Amniotic stem cell (primary cell): ENCODE measurements at places on chromosomes 1 and 21.

GRCh38 chr1:41783189-41783639, 135.5 kb downstream of the HIVEP3 start:
- peak; percentile 82 for DNase-seq

DNA sequence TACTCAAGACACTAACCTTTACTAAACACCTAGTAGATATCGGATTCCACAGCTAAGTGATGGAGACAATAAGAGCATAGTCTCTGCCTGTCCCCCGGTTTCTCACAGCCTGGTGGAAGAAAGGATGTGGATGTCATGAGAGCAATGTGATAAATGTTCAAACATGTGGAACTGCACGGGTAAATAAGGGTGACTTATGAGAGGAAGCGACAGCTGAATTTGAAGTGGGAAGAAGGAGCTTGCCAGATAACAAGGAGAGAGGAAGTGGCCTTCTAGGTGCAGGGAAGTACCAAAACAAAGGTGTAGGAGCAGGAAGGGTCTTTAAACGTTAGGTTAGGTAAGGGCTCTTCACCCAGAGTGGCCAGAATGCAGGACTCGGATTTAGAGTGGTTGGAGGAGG, 178.6 kb upstream of the NRIP1 start:
- DNase-seq: no peak

DNA sequence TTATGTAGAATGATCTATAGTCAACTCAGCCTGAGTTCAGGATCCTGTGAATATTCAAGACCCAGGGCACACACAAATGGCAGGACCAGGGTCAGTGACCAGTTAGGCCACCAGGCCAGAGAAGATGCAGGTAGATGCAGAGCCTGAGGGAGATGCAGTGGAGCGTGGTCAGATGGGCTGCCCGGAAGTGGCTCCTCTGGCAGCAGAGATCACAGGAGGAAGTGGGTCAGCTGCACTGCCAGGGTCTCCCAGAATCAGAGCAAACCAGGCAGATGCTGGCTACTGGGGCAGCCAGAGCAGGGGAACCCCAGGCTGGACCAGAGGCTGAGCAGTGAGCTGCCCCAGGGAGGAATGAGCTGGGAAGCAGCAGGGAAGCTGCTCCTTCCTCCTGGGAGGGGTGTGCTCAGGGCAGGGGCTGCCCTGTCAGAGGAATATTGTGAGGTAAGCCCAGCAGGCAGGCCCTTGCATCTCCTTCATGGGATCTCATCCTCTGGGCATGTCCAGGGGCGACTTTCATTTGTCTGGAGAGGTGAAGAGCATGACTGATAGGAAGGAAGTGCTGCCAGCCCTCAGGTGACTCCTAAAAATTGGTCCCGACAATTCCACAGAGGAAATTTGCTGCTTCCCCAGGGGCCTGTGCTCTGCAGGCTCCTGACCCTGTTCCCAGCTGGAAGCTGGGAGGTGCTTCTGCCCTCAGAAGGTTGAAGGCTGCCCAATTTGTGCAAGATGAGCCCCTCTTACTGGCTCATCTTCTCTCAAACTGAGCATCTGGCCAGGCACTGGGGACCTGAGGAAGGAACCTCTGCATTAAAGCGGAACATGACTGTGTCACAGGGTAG, 49.3 kb downstream of the STUM start:
- no peak for DNase-seq

- DNase-seq: no peak
Measured at GRCh38 chr21:33151941-33152731, 77.6 kb upstream of the IFNAR2 start.

DNA sequence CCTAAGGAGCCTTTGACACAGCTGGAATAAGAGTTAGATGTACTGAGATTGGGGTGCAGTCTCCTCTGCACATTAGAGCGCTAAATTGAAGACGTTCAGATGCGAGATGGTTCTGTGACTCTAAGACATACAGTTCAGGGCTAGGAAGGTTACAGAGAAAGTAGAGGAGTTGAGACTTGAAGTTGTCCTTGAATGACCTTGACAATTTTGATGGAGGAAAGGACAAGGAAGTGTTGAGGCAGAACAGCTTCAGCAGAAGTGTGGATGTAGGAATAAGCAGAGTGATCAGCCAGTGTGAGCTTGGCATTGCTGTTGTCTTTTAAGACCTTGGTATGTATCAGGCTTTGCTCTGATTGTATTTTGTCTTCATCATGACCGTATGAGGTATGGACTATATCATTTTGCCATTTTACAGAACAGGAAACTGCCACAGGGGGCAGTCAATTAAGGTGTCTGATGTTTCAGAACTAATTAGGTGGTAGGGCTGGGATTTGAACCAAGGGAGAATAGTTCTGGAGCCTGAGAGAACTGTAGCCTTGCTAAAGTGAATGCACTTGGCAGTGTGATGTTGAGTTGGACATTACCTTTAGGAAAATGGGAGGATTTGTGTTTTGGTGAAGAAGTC, 9.2 kb downstream of the TTF2 start:
- no peak for DNase-seq

DNA sequence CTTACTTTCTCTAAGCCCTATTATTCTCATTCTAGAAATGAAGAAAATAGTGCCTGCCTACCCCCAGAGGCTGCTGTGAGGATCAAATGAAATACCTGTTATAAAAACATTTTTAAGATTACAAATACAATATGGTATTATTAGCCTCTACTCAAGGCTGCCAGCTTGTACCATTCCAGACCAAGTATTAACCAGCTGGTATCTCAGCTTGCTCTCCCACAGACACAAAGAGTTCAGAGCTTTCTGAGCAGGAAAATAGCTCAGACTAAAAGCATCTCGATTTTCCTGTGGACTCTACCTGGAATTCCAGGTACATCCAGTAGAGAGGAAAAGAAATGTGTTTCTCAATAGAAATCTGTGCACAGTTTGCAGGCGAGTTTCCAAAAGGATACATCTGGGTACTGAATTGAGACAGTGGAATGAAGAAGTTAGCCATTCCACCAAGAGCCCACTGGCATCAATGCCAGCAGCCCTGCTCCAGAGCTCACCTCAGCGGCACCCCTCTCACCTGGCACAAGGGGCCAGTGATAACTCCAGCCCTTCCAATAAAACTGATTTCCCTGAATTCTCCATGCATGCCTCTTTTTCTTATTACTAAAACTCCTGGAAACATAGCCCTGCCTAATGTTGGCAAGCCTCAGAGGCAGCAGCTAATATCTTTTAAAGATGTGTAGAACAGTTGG, 31.0 kb downstream of the TGFBR3 start:
- no peak for DNase-seq

GRCh38 chr1:172269644-172270043, 150.8 kb upstream of the C1orf105 start:
- DNase-seq: no peak

DNA sequence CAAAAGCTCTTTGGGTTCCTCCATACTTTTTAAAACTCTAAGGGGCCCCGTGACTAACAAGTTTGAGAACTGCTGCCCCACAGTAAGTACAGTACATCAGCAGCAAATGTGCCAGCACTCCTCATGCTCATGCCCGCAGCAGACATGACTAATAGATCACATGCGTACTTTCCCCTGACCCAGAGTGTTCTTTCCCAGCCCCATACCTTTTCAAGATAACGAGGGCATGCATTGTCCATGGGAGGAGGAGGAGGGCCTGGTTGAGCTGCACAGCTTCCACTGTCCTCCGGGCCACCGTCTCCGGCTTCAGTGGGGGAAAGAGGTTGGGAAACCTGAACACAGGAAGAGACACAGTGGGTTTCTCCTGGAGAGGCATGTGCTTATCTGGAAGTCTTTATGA, 45.5 kb downstream of the DHRS3 start:
- DNase-seq: no peak

DNA sequence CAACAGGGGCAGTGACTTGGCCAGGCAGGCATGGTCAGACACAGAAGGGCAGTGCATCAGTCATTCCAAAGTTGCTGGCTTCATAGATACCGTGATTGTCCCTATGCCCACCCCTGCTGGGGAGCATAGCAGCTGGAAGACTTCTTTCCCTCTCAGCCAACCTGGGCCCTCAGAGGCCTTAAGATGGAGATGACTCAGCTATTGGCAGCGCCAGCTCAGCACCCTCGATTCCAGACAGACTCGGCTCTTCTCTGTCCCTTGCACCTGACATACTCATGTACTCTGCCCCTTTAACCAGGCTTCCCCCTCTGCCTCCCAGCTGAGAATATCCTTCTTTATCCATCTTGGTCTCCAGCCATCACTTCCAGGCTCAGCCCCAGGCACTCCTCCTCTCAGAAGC, 16.8 kb downstream of the SLAMF8 start:
- DNase-seq: no peak

DNA sequence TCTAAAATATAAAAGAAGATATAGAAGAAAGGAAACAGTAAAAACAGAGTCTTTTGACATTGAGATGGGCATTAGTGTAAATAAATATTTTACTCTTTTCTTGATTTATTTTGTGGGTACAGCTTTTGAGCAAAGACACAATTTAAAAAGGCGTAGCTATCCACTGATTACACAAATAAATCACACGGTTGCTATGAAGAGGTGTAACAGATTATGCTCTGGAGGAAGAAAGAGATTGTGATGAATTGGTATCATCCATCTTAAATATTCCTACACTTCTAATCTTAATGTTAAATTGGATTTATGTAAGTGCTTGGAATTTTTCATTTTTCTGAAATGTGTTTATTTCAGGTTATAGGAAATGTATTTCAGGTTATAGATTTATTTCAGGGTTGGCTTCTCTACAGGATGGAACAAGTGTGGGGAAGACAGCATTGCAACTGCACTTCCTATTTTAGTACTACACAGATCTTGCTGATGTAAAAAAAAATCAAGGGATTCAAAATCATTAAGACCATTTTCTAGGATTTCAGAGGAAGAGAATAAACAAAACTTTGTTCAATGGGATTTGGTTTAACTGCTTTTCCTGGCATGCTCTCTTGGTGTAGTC, 15.3 kb downstream of the XCL1 start:
- DNase-seq: no peak

DNA sequence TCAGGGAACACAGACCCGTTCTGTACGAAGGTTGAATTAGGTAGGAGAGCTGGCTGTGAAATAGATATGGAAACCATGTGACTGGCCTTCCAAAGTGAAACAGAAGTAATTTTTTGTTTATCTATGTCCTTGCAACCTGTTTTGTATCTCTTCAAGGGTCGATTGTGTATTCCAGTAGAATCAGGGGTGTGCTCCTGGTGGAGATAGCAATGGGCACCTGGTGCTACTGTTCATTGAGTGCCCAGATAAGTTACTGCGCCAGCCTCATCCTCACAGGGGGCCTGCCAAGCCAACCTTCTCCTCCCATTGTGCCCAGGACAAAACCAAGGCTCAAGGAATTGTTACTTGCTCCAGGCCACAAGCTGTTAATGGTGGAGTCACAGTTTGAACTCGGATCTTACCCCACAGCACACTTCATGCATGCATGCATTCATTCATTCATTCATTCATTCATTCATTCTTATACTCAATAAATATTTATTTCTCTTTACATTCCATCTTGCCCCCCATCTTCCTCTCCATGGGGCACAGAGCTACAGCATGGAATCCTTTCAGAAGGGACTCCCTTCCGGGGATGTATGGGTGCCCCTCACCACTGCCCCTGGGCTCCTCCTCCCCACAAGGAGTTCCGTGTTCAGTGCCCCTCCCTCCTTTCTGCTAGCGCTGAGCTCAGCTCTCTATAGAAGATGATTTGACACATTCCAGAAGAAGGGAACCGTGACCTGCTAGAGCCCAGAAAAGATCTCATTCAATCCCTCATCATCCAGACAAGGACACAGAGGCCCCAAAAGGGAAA, 24.0 kb downstream of the ADORA1 start:
- no peak for DNase-seq

DNA sequence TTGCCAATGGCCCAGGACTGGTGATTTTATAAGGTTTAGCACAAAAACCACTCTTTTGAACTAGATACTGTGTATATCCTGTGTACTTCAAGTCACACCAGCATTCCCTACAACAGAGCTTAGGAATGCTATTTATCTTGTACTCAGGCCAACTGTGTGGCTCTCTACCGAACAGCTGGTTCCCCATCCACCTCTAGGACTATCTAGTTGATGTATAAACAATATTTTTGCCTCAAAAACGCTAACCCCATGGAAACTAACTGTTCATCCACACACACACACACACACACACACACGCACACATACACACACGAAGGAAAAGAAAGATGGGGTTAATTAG, 28.7 kb upstream of the SLC45A3 start:
- no peak for DNase-seq

DNA sequence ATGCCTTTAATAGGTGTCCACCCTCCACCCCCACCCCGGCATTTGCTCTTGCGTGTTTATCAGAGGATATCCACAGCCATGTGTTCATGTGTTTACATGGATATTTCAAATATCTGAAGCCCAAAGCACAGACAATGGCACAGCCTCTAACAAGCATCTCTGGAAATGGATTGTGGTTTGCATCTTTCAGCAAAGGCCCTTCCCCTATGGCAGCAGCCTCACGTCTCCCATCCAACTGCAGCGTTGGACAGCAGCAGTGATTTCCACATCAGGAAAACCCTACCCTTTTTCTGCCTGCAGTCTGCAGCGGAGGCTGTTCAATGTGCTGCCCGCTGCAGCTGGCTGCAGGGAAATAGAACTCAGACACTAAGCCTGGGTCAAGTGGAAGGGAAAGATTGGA, 1.6 kb downstream of the RASSF5 start:
- no peak for DNase-seq

DNA sequence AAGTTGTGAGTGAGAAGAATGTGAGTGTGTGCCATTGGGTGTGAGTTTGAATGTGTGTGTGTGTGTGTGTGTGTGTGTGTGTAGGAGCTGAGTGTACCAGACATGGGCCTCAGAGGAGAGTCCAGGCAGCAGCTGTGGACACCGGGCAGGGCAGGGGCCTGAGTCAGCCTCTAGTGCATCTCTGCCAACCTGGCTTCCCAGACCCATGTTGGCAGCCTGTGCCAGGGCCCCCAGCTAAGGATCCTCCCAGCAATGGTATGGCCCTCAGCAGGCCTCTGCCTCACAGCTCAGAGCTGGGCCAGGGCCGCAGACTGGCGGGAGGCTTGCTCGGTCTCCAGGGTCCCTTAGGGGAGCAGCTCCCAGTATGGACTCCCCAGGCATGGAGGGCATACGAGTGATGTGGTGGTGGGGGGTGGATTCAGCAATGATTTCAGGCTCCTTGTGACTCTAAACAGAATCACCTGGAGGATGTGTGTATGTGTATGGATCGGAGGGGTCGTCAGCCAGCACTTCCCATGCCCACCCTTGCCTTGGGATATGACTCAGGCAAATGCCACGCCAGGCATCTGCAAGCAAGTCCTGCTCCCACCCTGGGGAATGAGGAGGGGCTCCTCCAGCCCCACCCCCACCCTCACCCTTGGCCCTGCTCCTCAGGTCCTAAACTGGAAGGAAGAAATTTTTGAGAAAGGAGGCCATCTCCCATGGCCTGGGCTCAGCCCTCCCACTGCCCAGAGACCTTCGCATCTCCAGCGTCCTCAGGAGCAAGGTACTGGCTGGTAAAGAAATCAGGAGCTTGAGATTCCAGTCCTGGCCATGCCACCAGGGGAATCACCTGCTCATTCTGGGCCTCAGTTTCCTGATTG, 1.8 kb upstream of the FOXO6 start:
- no peak for DNase-seq

DNA sequence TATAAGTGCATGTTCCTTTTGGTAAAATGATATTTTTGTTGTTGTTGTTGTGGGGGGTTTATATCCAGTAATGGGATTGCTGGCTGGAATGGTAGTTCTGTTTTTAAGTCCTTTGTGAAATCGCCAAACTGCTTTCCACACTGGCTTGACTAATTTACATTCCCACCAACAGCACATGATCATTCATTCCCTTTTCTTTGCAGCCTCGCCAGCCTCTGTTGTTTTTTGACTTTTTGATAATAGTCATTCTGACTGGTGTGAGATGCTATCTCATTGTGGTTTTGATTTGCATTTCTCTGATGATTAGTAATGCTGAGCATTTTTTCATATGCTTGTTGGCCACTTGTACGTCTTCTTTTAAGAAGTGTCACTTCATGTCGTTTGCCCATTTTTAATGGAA, 188.5 kb upstream of the CHRM3 start:
- no peak for DNase-seq

GRCh38 chr1:232454227-232454886, 175.6 kb downstream of the SIPA1L2 start:
- no peak for DNase-seq
